ENCODE measurements at places on chromosomes 6 and 20.

DNA sequence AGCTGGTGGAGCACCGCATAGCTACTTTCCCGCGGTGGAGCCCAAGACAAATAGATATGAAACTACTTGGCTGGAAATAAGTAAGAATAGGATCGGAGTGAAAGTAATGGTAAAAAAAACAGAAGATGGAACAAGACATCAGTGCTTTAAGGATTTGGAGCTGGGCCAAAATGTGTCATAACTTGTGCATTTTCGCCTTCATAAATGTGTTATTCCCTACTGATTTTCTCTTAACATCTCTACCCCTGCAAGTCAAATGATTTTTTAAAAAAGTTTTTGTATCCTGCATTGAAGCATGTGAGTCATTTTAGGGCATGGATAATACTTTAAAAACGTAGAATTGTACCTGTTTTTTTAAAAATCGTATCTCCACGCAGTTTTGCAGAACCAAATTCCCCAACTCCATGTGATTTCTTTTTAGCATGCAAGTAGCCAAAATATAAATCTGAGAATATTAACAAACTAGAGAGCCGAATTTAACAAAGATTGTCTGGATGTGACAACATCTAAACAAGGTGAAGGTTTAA lies 882 bp upstream of the FAM184A start:
- no peak for DNase-seq

DNA sequence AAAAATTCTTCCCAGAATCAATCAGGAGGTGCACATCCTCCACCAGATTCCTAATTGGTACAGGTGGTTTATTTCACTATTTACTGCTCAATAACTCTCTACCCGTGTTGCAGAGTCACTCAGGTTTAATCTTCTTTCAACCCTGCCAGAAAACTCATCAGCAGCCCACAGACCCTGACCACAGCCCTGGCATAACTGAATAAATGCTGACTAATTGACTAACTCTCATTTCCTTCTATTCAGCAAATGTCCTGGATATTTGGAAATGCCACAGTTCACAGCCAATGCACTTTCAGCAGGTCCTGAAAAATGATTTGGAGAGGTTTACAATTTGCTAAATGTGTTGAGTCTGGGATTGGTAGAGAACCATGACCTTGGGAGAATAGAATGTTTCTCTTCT lies 62.3 kb downstream of the TRMT6 start:
- DNase-seq: no peak

DNA sequence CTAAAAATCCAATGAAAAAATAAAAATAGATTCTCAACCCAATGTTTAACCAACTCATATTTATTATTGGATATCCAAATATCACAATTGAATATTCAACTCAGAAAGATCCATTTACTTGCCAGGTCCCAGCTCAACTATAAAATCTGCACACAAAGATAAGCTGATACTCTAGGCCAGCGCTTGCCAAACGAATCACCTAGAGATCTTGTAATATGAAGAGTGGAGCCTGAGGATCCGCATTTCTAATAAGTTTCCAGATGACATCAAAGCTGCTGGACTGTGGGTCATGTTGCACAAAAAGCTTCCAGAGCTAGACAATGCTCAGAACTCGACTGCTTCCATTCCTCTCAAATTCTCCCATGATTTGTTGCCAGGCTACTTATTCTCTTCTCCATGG lies 51.7 kb upstream of the HSF2 start:
- no peak for DNase-seq

GRCh38 chr6:114288701-114289495 lies 53.9 kb downstream of the HS3ST5 start:
- DNase-seq: no peak

- DNase-seq: no peak
Measured at GRCh38 chr6:26383624-26384417, 913 bp downstream of the BTN2A2 start.

DNA sequence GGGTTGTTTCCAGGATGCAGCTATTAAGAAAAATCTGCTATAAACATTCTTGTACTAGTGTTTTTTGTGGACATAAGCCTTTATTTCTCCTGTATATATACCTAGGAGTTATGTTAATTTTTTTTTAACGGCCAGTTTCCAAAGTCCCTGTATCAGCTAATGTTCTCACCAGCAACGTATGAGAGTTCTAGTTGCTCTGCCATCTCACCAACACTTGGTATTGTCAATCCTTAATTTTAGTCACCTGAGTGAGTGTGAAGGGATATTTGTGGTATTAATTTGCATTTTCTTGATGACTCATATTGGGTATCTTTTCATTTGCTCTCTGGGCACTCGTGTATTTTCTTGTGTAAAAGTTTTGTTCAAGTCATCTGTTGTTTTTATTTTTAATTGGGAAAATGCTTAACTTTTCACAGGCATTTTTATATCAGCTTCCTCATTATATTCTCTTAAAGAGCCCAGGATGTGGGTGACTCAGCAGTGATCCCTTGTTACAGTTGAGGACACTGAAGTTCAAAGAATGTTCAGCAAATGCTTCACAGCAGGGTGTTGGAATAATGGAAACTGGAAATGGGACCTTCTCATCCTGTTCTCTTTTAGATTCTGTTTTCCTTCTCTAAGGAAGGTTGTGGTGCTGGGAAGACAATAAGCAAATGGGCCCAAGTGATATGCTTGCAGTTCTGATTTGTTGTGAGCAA lies 211.7 kb upstream of the PRND start:
- no peak for DNase-seq
